ENCODE measurements at places on chromosomes 1 and 21.
A peak's percentile ranks its signal among the peaks of the same experiment; 100 is the strongest.

- DNase-seq = no peak
Measured at GRCh38 chr1:29880556-29880955, 644.2 kb downstream of the PTPRU start.

DNA sequence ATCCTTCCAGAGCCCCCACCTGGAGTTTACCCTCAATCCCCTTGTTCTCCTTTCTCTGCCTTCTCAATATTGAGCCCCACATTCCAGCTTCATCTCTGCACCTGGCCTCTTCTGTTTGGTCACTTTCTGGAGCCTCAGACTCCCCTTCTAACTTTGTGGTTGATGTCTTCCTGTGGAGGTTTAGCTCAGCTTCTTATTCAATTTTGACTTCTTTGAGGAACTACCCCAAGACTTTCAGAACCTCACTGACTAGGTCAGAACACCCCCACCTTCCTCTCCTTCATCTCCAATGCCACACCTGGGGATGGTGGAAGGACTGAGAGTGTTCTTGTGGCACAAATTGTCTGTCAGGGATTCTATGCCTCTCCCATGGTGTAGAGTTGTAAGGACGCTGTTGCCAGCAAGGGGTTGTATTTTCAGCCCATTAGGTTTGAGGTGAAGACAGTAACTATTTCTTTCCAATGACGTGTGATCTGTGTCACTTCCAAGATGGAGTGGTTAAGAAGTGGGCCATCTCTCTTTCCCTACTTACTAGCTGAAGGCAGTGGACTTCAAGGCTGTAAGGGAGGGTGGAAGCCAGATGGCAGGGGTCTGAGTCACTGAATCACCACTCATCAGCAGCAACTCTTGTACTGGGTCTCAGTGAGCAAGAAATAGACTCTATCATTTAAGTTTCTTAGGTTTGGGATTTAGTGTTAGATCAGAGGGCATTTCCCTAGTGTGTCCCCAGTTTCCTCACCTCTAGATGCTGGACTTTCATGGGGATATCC lies 80.6 kb downstream of the PAPPA2 start:
- DNase-seq = no peak

GRCh38 chr1:211616231-211616964 lies 37.4 kb upstream of the SLC30A1 start:
- no peak for DNase-seq

DNA sequence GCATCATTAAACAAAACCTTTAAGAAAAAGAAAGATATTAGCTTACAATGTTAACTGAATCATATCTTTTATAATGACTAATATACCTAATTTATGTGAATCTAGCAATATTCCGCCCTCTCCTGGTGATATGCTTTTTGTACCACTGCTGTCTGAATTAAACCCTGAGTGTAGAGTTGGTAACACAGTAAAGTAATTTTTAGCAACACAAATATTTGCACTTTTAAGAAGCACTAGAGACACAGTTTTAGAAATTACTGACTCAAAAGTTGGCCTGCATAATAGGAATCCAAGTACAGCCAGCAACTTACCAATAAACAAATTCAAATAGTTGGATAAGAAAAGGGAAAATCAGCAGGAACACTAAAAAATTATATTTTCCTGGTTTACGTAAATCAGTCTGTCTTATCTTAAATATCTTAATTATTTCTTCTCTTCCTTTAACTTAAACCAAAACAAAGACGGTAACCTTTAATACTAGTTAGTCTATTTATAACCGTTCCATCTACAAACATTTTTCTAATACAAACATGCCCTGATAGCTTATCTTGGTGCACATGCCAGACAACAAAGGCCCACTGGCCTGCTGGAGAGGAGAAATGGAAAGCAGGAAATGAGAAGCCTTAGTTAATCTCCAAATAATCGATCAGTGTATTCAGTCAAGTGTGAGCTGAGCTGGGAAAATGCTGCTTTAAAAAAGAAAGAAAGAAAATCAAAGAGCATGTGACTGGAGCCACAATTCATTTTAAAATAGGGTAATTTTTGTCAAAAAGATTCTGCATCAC lies 246.0 kb downstream of the RERE start:
- no peak for DNase-seq

GRCh38 chr1:55214212-55214933 lies 791 bp downstream of the USP24 start:
- DNase-seq = peak; percentile 31

DNA sequence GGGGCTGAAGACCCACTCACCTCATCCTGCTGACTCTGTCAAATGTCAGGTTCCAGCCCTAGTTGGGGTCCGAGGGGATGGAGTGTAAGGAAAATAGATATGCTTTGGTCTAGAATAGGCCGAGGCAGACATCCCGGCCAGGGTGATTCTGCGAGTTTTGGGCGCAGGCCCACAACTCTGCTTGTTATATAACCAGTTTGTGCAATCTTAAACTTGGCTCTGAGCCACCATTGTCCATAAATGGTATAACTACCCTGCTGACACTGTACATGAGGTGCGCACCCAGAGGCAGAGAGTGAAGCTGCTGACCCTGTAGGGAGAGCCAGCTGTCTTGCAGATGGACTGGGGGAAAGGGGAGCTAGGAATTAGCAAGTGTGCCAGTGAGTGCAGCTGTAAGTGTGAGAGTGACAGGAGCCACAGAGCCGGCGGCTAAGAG lies 1388.8 kb downstream of the AMY1C start:
- no peak for DNase-seq

DNA sequence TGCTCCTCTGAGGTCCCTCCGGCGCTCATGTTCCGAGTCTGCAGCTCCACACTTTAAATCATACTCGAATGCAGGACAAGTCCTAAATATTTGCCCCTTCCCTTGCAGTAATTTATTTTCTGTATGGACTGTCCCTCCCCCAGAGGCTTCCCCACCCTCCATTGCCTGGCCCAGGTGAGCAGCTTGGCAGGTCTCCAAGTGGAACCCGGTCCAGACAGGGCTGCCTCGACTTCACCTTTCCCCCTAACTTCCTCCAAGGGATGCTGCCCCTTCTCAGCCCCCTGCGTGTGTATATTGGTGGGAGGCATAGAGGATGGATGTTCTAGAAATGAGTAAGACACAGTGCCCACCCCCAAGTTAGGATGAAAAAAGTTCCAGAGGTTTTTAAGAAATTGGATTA lies 5.4 kb upstream of the OPTC start:
- DNase-seq = no peak

- no peak for DNase-seq
Measured at GRCh38 chr1:12556368-12556930, 61.6 kb downstream of the DHRS3 start.

- no peak for DNase-seq
Measured at GRCh38 chr1:96559707-96560596, 161.6 kb upstream of the PTBP2 start.

- DNase-seq = no peak
Measured at GRCh38 chr1:94668528-94668927, 127.0 kb upstream of the F3 start.

GRCh38 chr21:43893536-43894205 lies 28.6 kb downstream of the AGPAT3 start:
- DNase-seq = no peak

- DNase-seq = no peak
Measured at GRCh38 chr1:87072904-87073303, 158.5 kb downstream of the HS2ST1 start.

- peak; percentile 93 for DNase-seq
Measured at GRCh38 chr1:58802640-58803399, 19.0 kb upstream of the JUN start.

- DNase-seq = no peak
Measured at GRCh38 chr1:27570356-27570755, 33.6 kb downstream of the AHDC1 start.

GRCh38 chr1:12336413-12336812 lies 106.6 kb downstream of the VPS13D start:
- no peak for DNase-seq

DNA sequence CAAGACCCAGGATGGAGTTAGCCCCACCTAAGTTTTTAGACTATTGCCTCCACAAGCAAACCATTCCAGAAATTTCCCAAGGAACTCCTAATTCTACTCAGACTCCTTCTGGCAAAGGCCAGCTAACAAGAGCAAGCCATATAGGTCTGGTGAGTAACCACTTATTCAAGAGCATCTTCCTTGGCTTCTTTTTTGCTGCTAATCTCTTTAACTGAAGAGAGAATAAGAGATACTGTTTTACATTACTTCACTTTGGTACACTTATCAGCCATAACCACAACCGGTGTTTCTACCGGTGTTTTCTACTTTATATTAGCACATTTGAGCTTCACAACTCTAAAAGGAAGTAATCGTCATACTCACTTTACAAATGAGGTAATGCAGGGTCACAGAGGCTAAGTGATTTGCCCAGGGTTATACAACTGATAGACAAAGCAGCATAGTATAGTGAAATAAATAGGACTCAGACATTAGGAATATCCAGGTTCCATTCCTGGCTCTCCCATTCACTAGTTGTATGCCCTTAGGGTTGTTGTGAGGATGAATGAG lies 1.7 kb upstream of the EPS15 start:
- no peak for DNase-seq

Data from NCI-H748 treated with DMSO at 0.1 percent for 48 hours (cell line).